NCI-H460 (cell line): ENCODE measurements at places on chromosomes 6 and 20. TPM values are rescaled to one million over a fixed set of nuclear protein-coding genes. Genes with fewer than 3 reads are reported as not detected.

Gene PLA2G7
- 7.9 and 10.6 TPM in 2 replicates for total RNA-seq

Gene FAM217B
- 7.2 and 10.7 TPM in 2 replicates for total RNA-seq

Gene FRMD1
- total RNA-seq: not detected in 2 replicates

Gene VWA7
- 0.47 and 0.81 TPM in 2 replicates for total RNA-seq

Gene EPPIN
- total RNA-seq: not detected in 2 replicates

Gene SNX21
- 13.1 and 13.3 TPM in 2 replicates for total RNA-seq

Gene ULBP2
- total RNA-seq: 3.8 and 4.5 TPM in 2 replicates

Gene JARID2
- 3.2 and 3.5 TPM in 2 replicates for total RNA-seq

Gene ACTR5
- 6.9 and 8.8 TPM in 2 replicates for total RNA-seq

DNA sequence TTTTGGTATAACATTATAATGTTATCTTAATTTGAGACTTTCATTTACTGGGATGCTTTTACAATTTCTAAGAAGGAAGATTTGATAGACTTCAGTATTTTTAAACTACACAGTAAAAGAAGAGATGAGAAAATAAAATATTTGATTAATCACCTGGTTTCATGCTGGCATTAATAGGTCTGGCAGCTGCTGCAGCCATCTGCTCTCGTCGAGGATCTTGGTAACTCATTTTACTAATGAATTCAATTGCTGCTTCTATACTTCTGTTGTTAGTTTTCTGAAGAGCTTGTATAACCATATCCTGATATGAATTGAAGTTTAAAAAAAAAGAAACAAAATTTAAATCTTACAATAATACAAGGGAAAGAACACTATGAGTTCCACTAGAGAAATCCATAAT, 23.0 kb downstream of the LATS1 start:
- no peak for DNase-seq

GRCh38 chr6:51203504-51203903, 384.8 kb downstream of the TFAP2B start:
- no peak for DNase-seq

GRCh38 chr6:32529697-32530430, at the start of gene HLA-DRB5:
Gene HLA-DRB5 (minus strand): TSS chr6:32530287. CDS start chr6:32530224, 63 bp downstream.
- DNase-seq: no peak

DNA sequence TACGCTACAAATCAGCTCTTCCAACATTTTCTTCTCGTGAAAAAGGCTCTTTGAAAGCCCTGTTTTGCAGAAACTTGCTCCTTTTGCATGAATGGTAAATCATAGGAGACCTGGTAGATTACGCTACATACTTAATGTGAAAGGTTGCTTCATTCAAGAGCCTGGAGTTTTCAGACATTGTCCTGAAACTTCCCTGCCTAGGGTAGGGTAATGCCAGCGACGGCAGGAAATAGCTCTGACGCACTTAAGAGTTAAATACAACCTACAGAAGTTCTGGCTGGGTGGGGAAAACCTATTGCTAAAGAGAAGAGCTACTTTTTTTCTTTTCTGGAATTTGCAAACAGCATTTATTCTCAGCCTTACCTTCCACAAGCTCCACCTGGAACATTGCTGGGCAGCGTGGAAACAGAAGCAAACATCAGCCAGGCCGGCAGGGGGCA, 144.5 kb downstream of the LPA start:
- no peak for DNase-seq

DNA sequence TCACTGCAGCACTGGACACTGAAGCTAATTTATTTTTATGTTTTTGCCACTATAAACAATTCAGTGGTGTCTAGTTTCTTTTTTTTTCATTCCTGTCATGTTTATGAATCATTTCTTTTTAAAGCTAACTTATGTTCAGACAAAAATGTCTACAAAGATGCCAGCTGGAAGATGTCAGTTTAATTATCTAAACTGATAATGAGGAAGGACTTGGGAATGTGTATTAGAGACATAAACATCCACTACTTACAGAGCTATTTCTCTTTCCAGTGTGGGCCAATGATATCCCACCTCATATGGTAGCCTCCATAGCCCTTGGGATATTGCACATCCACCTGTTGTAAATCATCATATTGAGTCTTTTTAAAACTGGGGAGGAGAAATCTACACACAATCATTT, 132.1 kb upstream of the FAM184A start:
- DNase-seq: no peak

DNA sequence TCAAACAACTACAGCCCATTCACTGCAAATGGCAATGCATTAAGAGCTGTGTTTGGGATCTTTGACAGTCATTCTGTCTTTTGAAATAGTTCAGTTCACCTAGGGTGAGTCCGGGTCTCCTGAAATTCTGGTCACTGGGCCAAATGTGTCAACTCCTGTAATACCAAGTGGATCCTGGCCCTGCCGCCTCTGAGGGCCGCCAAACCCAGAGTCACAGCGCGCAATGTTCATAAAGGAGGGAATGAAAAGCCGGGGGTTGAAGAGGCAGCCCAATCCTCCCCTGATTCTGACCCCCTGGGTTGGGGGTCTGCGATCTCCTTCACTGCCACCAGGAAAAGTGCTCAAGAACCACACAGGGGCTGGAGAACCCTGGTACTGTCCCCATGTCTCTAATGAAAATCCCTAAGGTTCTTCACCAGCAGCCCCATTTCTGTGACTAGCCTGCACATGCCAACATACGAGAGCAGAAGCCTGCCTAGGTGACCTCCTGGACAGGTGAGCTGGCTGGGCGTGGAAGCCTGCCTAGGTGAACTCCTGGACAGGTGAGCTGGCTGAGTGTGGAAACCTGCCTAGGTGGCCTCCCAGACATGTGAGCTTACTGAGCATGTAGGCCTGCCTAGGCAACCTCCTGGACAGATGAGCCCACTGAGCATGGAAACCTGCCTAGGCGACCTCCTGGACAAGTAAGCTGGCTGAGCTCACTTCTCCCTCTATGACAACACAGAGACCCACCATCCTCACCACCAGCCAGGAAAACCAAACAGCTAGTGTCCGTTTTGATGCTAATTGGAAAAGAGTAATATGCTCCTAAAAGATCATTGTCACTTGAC, 16.1 kb upstream of the APMAP start:
- no peak for DNase-seq

DNA sequence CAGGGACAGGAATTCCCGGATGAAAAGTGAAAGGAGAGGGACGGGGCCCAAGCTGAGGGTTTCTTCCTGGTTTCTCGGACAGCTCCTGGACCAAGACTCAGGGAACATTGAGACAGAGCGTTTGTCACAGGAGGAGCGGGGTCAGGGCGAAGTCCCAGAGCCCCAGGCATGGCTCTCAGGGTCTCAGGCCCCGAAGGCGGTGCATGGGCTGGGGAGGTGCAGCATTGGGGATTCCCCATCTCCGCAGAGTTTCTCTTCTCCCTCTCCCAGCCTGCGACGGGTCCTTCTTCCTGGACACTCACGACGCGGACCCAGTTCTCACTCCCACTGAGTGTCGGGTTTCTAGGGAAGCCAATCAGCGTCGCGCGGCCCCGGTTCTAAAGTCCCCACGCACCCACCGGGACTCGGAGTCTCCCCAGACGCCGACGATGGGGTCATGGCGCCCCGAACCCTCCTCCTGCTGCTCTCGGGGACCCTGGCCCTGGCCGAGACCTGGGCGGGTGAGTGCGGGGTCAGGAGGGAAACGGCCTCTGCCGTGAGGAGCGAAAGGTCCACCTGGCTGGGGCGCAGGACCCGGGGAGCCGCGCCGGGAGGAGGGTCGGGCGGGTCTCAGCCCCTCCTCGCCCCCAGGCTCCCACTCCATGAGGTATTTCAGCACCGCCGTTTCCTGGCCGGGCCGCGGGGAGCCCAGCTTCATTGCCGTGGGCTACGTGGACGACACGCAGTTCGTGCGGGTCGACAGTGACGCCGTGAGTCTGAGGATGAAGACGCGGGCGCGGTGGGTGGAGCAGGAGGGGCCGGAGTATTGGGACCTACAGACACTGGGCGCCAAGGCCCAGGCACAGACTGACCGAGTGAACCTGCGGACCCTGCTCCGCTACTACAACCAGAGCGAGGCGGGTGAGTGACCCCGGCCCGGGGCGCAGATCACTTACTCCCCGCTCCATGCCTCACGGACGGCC, 54.6 kb upstream of the POLR1H start:
- no peak for DNase-seq

- no peak for DNase-seq
These were observed 5.2 kb upstream of the MAFB start for GRCh38 chr20:40694246-40694645.

GRCh38 chr6:125784365-125784764, 6.4 kb upstream of the NCOA7 start:
- DNase-seq: no peak

GRCh38 chr6:12661432-12662089, 55.0 kb upstream of the PHACTR1 start:
- DNase-seq: no peak

DNA sequence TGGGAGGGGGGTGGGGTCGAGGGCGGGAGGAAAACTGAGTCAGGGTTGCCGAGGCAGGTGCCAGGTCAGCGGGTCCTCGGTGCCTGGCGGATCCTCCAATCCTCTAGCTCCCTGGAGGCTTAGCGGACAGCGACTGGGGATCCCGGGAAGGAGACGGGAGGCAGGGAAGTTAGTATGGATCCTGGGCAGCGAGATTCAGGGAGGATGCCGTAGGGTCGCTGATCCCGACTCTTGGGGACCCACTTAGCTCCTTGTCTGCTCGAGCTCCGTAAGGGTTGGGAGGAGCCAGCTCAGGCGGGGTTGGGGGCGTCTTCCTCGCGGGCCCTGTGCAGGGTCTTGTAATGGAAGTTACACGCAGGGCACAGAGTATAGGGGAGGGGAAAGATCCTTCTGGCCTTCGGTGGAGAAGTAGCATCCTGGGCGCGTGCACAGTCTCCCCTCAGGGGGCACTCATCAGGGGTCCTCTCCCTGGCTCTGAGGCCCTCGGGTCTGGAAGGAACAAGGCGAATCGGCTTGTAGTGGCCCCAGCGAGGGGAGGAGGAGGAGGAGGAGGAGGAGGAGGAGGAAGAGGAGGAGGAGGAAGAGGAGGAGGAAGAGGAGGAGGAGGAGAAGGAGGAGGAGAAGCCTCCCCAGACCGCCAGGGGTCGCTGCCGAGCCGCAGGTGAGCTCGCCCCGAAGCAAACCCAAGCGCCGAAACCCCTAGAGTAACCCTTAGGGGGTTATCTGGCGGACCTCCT, 6.4 kb upstream of the SLC12A5 start:
- DNase-seq: no peak

- DNase-seq: no peak
These were observed 325.5 kb downstream of the RNGTT start for GRCh38 chr6:88637761-88638545.

- DNase-seq: no peak
These were observed 10.9 kb upstream of the SPDEF start for GRCh38 chr6:34566830-34567546.

GRCh38 chr6:124577734-124578281, 384.4 kb upstream of the RNF217 start:
- no peak for DNase-seq

- no peak for DNase-seq
These were observed 2.8 kb upstream of the LBP start for GRCh38 chr20:38343311-38344106.

DNA sequence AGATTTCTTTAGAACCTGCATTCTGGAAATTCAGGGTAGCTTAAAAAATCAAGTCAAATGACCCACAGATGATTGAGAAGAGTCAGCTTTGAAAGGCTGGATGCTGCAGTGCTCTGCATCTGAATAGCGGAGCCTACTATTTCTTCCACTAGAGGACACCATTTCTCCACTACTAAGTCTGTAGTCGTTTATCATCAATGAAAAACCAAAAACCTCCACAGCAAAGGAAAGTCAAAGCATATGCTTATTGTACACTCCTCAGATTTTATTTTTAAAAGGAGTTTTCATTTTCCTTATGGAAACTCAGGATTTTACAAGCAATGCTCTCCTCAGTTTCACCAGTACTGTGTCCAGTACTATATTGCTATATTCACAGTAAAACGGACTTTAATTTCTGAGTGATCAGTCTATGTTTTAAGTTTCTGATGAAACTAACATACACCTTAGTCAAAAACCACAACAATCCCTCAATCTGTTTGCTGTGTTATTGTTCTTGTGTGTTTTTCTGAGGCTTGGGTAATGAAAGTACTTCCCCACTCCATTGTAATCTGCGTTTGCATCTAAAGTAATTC, 50.5 kb upstream of the ENPP5 start:
- DNase-seq: peak; percentile 15

- no peak for DNase-seq
These were observed 17.1 kb upstream of the C20orf144 start for GRCh38 chr20:33645072-33645358.

- DNase-seq: no peak
These were observed 99.0 kb downstream of the TBX18 start for GRCh38 chr6:84665401-84665800.

- no peak for DNase-seq
These were observed 20.1 kb downstream of the ZNF831 start for GRCh38 chr20:59183751-59184150.

DNA sequence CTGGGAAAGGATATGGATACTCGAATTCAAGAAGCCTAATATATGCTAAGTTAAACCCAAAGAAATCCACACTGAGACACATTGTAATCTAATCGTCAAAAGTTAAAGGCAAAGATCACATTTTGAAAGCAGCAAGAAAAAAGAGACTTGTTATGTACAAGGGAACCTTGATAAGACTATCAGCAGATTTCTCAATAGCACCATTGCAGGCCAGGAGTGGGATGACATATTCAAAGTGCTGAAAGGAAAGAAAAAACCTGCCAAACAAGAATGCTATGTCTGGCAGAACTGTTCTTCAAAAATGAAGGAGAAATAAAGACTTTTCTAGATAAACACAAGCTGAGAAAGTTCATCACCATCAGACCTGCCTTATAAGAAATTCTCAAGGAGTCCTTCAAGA, 75.2 kb downstream of the COL21A1 start:
- DNase-seq: no peak

GRCh38 chr6:25769983-25770382, 15.4 kb downstream of the SLC17A4 start:
- DNase-seq: no peak

DNA sequence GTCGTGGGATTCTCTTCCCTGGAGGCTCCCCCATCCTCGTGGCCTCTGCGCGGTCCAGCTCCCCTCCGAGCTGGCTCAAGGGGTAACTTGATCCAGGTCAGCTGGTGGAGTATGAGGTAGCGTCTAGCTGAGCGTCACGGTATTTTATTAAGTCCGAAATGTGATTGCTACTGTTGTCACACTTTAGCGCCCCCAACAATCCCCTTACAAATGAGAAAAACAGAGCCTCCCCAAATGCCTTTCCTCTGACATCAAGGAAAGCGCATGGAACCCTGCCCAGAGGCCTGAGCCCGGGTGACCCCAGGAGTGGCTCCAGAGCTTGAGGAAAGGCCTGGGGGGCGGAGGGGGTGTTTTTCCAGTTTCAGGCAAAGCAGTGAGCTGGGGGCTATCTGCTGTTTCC, 192.4 kb downstream of the ZMYND8 start:
- no peak for DNase-seq

- no peak for DNase-seq
These were observed 14.4 kb upstream of the ABHD16B start for GRCh38 chr20:63846888-63847236.
